ENCODE measurements at places on chromosomes 4 and X. TPM values are rescaled to one million over a fixed set of nuclear protein-coding genes. Genes with fewer than 3 reads are reported as not detected.
A peak's percentile ranks its signal among the peaks of the same experiment; 100 is the strongest.

NR3C2 gene
- polyA plus RNA-seq = 18.3 TPM

FGF2 gene
- 6.8 TPM for polyA plus RNA-seq

TRAM1L1 gene
- polyA plus RNA-seq = 13.7 TPM

MAGEB17 gene
- polyA plus RNA-seq = 0.09 TPM

NUDT10 gene
- polyA plus RNA-seq = 10.6 TPM

TRO gene
- polyA plus RNA-seq = 95.6 TPM

HELT gene
- not detected for polyA plus RNA-seq

ATP2B3 gene
- polyA plus RNA-seq = 0.35 TPM

SPANXD gene
- polyA plus RNA-seq = not detected

DUSP9 gene
- polyA plus RNA-seq = not detected

DNA sequence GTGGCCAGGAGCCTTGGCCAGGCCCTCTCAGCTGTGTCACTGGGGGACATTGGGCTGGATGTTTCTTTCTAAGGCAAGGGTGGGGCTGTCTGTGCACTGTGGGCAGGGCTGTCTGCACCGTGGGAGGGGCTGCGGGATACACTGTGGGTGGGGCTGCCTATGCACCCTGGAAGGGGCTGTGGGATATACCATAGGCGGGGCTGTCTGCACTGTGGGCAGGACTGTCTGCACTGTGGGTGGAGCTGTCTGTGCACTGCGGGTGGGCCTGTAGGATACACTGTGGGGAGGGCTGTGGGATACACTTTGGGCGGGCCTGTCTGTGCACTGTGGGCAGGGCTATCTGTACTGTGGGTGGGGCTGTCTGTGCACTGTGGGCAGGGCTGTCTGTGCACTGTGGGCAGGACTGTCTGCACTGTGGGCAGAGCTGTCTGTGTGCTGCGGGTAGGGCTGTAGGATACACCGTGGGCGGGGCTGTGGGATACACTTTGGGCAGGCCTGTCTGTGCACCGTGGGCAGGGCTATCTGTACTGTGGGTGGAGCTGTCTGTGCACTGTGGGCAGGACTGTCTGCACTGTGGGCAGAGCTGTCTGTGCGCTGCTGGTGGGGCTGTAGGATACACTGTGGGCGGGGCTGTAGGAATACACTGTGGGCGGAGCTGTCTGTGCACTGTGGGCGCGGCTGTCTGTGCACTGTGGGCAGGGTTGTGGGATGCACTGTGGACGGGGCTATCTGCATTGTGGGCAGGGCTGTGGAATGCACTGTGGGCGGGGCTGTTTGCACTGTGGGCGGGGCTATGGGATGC, 31.1 kb downstream of the ACOX3 start:
- DNase-seq = no peak

- DNase-seq = no peak
These were observed 227.3 kb downstream of the KDR start for GRCh38 chr4:54898056-54898562.

GRCh38 chr4:153296040-153296823, 48.3 kb upstream of the MND1 start:
- peak; percentile 76 for DNase-seq

DNA sequence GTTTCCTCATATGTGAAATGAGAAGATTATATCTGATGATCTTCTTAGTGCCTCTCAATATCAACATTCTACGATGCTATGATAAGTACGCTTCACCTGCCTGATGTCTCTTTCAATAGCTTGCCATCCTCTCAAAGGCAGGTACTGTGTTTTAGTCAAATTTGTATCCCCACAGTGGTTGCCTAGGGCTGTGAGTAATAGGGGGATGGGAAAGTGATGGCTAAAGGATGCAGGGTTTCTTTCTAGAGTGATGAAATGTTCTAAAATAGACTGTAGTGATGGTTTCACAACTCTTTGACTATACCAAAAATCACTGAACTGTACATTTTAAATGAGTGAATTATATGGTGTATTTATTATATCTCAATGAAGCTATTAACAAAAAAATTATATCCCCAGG, 142.8 kb downstream of the HS6ST2 start:
- no peak for DNase-seq

GRCh38 chr4:87057835-87058355, 123.1 kb downstream of the AFF1 start:
- DNase-seq = no peak

- no peak for DNase-seq
These were observed 213.3 kb downstream of the SMARCA1 start for GRCh38 chrX:129310000-129310399.

- DNase-seq = no peak
These were observed 201.5 kb downstream of the TBX22 start for GRCh38 chrX:80216086-80216485.

- no peak for DNase-seq
These were observed 53.0 kb upstream of the DAPP1 start for GRCh38 chr4:99763635-99764101.
